Eye (tissue), 1 donor: ENCODE measurements at places on chromosomes 6 and 20.

DNA sequence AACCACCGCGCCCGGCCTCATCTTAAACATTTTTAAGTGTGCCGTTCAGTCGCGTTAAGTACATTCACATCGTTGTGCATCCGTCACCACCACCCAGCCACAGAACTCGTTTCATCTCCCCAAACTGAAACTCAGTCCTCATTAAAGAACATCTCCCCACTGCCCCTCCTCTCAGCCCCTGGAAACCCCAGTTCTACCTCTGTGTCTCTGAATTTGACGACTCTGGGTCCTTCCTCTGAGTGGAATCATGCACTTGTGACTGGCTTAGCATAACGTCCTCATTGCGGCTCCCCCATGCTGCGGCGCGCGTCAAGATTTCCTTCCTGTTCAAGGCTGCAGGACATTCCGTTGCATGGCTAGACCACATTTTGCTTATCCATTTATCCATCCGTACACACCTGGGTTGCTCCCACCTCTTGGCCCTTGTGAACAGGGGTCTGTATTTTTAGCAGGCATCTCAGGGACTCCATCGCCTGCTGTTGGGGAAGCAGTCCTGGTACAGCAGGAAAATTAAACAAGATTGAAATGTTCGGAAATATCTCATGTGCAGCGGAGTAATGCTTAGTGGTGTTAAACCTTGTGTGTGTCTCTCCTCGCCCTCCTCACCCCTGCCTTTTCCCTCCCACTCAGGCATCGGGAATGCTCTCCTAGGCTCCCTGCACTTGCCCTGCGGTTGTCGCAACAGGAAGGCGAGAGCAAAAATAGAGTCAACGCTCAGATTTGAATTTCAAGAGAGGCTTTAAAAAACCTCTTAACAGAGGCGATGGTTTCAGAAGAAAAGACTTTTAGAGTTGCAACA lies 127.9 kb downstream of the PXDC1 start:
- DNase-seq = peak; percentile 39

DNA sequence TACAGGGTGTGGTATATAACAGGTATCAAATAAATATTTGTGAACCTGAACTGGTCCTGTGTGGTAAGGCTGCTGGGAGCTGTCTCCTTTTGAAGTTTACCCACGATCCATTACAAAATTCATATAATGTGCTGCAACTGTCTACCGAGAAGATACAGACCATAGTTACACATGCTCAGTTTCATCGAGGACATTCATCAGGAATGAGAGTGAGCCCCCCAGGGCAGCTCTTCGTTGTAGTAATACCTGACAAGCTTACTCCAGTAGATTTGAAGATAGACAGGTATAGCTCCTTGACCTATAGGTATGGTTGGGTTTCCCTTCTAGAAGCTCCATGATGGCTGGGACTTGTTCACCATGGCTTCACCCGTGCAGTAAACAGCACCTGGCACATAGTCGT lies 25.7 kb downstream of the ARMC2 start:
- no peak for DNase-seq

DNA sequence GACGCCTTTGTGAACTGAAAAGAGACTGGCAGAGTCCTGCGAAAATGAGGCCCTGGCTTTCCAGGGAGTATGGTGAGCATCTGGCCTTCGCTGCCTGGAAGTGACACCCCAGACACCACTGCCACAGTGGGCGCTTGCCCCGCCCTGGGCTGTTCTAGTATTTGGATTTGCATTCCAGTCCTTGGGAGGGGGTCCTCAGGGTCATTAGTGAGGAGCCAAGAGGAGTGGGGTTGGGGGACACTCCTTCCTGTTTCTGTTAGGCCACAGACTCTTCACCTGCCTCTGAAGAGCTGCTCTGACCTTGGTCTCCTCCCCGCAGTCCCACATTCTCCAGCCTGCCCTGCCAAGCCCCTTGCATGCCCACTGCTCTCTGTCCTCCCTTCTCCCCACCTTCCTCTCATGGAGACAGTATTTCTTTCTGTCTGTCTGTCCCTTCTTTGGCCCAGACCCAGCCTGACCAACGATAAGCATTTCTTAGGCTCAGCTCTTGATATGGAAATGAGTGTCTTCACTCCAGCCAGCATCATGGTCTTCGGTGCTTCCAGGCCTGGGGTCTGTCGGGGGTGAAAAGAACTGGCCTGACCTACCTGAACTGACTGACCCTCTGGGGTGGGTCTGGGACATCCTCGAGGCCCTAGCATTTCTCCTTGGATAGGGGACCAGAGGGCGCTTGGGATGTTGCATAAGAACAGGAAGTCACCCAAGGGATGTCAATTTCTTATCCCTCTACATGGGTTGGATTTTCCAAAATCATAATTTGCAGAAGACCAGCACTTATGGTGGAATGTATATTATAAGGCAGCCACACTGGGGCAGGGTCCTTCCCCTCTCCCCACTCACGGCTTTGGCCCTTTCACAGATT lies 19.4 kb downstream of the SLC9A8 start:
- no peak for DNase-seq

DNA sequence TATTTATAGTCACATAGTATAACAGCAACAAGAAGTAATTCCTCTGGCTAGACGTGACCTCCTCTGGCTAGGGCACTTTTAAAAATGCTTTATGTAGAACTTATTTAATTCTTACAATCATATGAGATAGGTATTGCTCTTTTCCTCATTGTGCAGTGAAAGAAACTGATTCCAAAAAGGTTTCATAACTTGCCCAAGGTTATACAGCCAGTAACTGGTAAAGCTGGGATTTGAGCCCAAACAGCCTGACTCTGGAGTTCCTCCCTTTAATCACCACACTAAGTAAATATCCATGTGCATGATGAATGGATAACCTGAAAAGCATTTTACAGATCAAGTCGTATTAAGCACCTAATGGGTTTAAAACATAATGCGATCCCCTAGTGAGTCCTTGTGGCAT lies 214.6 kb downstream of the PRL start:
- no peak for DNase-seq

GRCh38 chr6:138811866-138812265 lies 16.0 kb downstream of the ECT2L start:
- DNase-seq = no peak

GRCh38 chr20:59831024-59831915 lies 102.2 kb downstream of the SYCP2 start:
- no peak for DNase-seq

- DNase-seq = no peak
Measured at GRCh38 chr6:11785774-11786579, 7.4 kb upstream of the ADTRP start.

DNA sequence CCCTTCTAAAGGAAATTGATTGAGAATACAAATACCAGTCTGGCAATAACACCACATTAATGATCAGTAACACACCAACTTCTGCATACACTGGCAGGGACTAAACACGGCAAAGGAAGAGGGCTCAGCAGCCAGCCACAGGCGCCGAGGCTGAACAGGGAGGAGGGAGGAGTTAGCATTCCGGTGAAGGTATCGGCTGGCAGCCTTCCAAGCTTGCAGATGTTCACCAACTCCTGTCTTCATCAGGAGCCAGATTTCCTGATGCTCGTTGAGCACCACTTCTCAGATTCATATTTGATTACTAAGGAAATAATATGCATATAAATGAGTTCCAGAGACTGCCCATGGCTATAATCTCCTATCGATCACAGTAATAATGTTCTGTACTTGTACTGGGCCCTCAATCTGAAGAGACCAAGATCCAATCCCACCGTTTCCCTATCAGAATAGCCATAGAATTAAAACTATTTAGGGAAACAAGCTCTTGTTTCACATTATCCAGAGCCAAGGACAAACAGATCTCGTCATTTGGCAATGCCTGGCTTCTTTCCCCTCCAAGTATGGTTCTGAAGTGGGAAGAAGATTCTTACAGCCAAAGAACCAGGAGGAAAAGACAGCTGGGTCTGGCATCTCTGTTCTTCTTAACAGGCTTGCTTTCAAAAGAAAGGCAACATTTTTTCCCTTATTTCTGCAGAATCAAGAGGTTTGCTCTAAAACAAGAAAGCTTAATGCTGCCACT lies 42.2 kb downstream of the GFOD1 start:
- peak; percentile 71 for DNase-seq

DNA sequence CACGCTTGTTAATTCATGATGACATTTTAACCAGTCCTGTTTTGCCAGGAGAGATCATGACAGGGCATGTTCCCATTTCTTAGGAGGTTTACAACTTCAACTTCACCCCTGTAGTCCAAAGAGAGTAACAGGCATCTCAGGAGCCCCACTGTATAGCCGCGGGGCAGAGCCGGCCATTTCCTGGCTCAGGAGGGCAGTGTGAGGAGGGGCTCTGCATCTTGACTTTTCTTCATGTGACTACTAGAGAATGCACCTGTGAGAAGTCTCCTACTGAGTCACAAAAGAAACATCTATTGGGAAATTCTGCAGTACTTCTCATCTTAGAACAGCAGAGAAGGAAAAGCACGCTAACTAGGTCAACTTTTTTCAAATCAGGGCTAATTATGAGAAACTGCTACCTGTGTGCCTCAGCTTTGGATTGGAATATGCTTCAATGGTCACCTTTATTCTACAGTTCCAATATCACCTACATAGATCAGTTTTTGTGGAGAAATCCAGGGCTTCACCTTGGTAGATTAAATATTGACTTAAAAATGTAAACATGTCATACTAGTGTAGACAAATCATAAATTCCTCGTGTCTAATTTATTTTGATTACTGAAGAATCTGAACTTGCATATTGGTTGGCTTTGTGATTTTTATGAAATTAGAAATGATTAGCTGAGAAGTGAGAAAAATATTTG lies 28.6 kb upstream of the SIM1 start:
- DNase-seq = no peak

GRCh38 chr6:20540683-20541082 lies 6.4 kb downstream of the CDKAL1 start:
- DNase-seq = no peak

- DNase-seq = no peak
Measured at GRCh38 chr6:117729613-117730012, 54.3 kb downstream of the NUS1 start.

DNA sequence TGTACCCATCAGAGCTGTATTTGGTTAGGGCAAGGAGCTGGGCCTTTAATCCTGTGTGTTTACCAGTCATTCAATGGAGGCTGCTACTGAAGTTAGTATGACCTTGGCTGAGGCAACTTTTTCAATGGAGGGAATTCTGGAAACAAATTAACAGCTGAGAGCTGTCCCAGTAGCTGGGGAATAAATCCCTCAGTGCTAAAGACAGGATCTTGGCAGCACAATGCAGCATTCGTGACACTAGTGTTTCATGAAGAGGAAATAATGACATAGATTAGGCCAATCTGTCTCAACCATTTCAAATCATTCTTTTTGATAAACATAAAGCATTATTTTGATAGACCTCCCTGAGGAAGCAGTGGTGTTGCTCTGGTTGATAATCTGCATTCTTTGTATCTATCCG lies 42.9 kb downstream of the GRM1 start:
- no peak for DNase-seq

DNA sequence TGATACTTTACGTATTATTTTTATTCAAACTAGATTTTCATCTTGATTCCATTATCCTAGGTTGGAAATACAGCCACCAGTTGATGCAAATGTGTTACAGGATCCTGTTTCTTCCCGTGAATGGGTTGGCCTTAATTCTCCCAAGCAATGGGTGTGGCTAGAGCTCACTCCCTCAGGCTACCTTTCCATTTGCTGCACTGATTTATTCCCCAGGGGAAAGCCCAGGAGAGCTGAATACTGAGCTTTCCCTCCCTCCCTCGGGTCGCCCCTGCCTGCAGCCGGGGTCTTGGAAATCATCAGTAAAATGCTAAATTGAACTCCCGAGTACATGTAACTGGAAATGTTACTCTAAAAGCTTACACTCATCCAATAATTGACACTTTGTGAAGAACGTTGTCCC lies 9.9 kb downstream of the SMOC2 start:
- DNase-seq = peak; percentile 24

DNA sequence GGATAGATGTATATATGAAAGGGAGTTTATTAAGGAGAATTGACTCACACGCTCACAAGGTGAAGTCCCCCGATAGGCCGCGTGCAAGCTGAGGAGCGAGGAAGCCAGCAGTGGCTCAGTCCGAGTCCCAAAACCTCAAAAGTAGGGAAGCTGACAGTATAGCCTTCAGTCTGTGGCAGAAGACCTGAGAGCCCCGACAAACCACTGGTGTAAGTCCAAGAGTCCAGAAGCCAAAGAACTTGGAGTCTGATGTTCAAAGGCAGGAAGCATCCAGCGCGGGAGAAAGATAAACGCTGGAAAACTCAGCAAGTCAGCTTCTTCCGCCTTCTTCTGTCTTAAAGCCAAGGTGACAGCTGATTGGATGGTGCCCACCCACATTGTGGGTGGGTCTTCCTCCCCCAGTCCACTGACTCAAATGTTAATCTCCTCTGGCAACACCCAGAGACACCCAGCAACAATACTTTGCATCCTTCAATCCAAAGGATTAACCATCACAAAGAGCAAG lies 102.6 kb upstream of the GJE1 start:
- DNase-seq = peak; percentile 21

DNA sequence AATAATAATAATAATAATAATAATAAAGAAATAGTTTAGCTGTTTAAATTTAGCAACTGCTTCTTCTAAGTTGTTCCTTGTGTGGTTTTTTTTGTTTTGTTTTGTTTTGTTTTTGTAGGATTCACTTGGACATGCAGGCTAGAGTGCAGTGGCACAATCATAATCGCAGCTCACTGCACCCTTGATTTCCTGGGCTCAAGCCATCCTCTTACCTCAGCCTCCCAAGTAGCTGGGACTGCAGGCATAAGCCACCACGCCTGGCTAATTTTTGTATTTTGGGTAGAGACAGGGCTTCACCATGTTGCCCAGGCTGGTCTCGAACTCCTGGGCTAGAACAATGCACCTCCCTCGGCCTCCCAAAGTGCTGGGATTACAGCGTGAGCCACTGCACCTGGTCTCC lies 15.3 kb upstream of the EYA2 start:
- DNase-seq = no peak

- no peak for DNase-seq
Measured at GRCh38 chr6:170186006-170186935, 104.6 kb downstream of the DLL1 start.

- peak; percentile 96 for DNase-seq
Measured at GRCh38 chr20:58980711-58981627, at the start of gene NELFCD. NELFCD (plus strand) TSS chr20:58981256; CDS start chr20:58981310, 54 bp downstream.
